ENCODE measurements at places on chromosomes 13 and 19.
A peak's percentile ranks its signal among the peaks of the same experiment; 100 is the strongest.

GRCh38 chr19:10927730-10928562 is 493 bp downstream of the YIPF2 start:
- no peak for DNase-seq

- DNase-seq, result no peak
Measured at GRCh38 chr19:17450264-17451075, 2.0 kb upstream of the TMEM221 start.

- DNase-seq, result peak; percentile 30
Measured at GRCh38 chr13:44903574-44903985, 85.7 kb downstream of the NUFIP1 start.

DNA sequence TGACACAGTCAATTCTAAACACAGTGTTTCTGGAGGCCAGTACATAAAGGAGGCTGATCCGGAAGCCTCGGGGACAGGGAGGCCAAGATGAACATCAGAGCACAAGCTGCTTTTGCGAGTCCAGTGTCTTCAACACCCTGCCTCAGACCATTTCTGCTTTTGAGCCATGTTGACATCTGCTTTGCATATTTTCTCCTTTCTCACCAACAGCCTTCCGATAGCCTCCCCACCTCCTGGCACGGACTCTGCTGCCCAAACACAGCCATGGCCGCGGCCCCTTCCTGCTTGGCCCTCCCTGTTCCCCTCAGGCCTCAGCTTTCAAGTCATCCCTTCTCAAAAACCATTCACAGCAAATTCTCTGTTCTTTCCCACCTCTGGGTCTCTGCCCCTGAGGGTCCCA is 3.6 kb downstream of the LRRC25 start:
- DNase-seq, result no peak

- DNase-seq, result no peak
Measured at GRCh38 chr19:39398297-39398864, 7.2 kb downstream of the MED29 start.

DNA sequence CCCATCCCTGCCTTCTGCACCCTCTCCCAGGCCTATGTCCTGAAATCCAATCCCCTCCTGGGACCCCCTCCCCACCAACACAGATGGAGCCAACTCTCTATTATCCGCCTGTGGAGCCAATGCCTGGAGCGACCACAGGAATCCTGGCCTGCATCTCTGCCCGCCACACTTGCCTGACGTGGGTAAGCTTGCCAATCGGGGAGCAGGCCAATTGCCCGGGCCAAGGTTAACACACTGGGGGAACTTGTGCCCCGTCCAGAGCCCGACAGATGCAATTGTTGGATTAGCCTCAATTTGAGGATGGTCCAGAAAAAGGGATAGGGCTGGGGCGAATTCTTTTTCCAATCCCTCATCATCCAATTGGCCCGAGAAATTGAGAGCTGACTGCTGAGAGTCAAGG is 5.9 kb downstream of the WIZ start:
- DNase-seq, result no peak

GRCh38 chr19:35013041-35013819 is 13.1 kb downstream of the GRAMD1A start:
- DNase-seq, result no peak

DNA sequence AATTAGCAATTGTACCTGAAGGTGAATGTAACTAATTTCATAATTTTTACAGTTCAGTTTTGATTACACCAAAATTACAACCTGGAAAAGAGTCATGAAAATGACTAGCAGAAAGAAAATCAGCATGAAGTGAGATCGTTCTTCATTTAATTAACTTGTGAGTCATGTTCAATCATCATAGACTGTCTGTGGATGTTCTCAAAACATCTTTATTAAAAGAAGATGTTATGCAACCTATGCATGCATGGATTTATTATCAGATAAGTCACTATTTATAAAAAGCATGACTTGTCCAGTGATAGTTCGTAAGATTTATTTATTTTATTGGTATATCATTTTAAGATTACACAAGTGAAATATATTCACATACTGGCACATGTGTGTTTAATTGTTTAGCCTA is 245.9 kb downstream of the ITGBL1 start:
- no peak for DNase-seq

- no peak for DNase-seq
Measured at GRCh38 chr19:13093407-13094105, 9.1 kb downstream of the LYL1 start.

- no peak for DNase-seq
Measured at GRCh38 chr13:108249150-108249549, 20.4 kb upstream of the TNFSF13B start.

DNA sequence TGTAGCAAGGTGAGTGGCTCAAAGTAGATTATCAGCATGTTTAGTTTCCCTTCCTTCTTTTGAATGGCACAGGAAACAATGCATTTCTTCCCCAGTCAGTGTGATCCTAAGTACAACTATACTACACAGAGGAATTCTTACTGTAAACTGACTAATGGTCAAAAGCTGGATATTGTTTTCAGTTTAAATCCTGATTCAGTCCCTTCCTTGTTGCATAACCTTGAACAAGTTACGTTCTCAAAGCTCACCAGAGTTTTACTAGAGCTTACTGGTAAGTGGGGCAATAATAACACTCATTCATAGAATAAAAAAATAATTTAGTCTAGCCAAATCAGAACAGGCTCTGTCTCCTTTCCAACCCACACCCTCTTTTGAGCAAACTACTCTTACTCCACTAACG is 180.1 kb downstream of the POSTN start:
- no peak for DNase-seq

DNA sequence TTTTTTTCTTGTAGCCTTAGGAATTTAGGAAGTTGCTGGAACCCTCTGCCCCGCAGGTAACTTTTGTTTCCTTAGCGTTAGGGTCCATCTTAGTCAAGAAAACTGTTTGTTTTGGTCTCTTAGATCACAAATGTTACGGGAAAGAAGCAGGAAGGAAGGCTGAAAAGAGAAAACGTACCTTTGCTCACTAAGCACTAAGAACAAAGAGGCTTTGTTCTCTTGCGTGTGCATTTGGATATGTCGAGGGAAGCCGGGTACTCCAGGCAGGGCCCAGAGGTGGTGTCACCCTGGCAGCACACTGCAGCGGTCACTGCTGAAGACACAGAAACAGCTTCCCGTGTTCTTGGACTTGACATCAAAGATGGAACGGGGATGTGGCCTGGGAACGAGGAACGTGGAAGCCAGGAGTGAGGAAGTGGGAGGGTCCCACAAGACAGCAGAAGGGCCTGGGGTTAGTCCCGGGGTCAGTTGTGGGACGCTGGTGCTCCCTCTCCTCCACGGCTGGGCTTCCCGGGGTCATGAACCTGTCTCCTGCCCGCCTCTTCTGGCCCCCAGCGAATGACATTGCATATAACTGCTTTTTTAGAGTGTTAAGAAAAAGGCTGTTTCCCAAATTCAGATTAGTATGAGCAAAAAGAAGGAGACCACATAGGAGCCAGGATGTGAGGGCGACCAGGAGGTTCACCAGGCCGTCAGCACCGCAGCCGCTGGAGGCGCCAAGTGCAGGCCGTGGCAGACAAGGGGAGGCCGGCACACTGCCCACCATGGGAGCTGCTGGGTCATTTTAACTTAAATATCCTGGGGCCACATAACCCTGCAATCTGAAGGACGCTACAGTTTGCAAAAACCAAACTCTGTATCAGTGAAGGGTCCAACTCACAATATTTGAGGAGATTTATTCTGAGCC is 31.6 kb downstream of the ATP11A start:
- no peak for DNase-seq

DNA sequence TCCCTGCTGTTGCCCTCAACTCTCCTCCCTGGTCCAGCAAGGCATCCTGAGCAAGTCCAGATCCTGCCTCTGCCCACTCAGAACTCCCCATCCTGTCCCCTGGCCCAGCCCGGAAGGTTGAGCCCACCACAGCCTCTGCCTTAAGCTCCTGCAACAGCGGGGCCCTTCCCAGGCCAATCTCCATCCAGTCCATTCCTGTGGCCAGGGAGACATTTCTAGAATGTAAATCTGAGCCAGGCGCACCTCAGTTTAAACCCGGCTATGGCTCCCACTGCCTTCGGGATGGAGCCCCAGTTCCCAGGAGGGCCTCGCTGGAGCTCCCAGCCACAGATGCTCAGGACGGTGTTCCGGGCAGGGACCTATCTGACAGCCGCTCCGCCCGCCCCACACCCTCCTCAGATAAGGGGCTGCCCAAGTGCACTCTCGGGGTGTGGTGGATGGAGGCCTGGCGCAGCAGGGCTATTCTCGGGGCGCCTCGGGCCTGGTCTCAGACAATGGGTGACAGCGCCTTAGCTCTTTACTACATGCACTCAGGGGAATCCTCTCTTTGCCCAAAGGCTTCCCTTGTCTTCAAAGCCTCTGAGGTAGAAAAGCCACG is 5.3 kb downstream of the TRAPPC6A start:
- no peak for DNase-seq

GRCh38 chr19:17543986-17544385 is 11.5 kb upstream of the COLGALT1 start:
- no peak for DNase-seq

- no peak for DNase-seq
Measured at GRCh38 chr19:12843999-12844732, 5.9 kb downstream of the MAST1 start.

DNA sequence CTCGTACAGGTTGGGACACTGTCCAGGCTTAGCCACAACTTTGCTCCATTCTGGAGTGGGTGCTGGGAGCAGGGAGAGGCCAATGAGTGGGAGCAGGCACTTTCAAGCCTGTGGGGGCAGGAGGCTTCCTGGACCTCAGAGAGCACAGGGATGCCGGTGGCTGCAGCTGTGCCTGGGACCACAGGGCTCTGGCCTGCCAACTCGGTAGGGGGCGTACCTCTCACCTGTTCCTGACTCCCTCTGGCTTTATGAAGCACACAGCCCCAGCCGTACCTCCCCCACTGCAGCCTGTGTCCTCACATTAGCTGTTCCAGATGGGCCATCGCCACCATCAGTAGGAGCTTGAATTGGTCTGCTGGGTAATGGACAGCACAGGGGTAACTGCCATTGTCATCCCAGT is 278.7 kb upstream of the KLHL1 start:
- DNase-seq, result no peak

GRCh38 chr19:48674921-48675824 is 2.4 kb upstream of the NTN5 start:
- DNase-seq, result peak; percentile 26

GRCh38 chr19:34484328-34484727 is 2.8 kb downstream of the WTIP start:
- no peak for DNase-seq

DNA sequence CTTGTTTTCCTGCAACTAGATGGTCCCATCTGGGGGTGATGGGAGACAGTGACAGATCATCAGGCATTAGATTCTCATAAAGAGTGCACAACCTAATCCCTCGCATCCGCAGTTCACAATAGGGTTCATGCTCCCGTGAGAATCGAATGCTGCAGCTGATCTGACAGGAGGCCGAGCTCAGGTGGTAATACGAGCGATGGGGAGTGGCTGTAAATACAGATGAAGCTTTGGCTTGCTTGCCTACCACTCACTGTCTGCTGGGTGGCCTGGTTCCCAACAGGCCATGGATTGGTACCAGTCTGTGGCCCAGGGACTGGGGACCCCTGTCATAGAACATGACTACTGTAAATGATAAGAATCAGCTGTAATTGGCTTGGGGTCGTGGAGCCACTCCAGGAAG is 28.0 kb downstream of the WDR88 start:
- no peak for DNase-seq

DNA sequence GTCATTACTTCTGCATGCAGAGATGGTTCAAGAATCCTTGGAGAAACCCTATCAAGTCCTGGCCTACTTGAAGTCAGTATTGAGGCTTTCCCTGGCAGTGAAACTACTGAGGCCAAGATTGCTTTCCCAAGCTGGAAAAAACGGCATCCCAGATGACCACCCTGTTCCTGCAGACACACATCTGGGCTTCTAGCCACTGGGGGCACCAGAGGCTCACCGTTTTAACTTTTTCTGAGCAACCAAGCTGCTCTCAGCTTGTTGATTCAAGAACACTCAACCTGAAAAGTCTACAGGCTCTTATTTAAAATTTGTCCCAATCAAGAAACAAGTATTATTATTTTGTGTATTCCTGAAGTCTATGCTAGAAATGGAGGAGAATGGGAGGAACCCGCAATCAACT is 66.6 kb downstream of the SPRYD7 start:
- no peak for DNase-seq

GRCh38 chr19:5131506-5132205 is 162.7 kb downstream of the KDM4B start:
- DNase-seq, result no peak

- no peak for DNase-seq
Measured at GRCh38 chr19:869245-870177, 10.0 kb downstream of the CFD start.

DNA sequence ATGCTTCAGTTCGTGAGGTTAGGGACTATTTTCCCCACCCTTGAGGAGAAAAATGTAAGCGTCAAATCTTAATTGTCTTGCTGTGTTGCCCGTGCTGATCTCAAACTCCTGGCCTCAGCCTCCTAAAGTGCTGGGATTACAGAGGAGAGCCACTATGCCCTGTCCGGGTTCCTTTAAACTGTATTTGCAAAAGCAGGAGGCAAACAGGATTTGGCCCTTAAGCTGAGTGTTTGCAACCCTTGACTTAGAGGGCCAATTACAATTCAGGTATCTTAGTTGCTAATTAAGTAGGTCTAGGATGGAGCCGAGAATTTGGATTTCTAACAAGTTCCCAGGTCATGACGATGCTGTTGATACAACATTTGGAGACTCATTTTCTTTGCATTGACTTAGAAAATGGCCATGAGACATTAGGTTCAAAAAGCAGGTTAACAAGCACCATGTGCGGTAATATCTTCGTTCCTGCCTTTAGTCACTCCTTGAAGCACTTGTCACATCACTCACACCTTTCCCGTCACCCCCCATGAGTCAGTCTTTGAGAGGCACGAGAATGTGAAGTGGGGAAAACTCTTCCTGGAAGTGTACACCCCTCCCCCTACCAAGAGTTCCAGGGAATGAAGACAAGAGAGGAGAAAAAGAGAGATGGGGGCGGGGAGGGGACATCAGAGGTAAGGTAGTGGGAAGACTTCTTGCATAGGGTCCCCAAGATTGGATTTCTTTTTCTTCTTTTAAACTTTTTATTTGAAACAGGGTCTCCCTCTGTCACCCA is 2.6 kb downstream of the NAPSA start:
- no peak for DNase-seq

- no peak for DNase-seq
Measured at GRCh38 chr19:17686023-17686521, 2.1 kb downstream of the UNC13A start.
